GM23338 (cell line): ENCODE measurements at places on chromosomes 1 and 21. TPM values are rescaled to one million over a fixed set of nuclear protein-coding genes. Genes with fewer than 3 reads are reported as not detected.

DNA sequence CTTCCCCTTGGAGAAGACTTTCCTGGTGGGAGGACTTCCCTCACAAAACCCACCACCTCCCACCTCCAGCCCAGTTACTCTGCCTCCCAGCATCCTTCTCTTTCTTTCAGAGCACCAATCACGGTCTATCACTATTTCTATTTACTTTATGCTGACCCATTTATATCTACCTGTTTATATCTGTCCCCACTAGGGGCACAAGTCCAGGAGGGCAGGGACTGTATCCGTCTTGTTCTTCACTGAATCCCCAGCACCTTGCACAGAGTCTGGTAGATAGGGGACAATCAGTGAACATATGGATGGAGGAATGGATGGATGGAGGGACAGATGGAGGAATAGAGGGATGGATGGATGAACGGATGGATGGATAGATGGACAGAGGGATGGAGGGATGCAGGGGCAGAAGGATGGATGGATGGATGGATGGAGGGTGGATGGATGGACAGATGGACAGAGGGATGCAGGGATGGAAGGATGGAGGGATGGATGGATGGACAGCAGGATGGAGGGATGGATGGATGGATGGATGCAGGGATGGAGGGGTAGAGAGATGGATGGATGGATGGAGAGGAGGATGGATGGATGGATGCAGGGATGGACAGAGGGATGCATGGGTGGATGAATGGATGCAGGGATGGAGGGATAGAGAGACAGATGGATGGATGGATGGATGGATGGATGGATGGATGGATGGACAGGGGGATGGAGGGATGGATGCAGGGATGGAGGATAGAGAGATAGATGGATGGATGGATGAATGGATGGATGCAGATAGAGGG is 5.5 kb downstream of the C1QB start:
- no peak for DNase-seq

Gene TNN
- 0.08 and 0.31 TPM in 2 replicates for total RNA-seq

- DNase-seq, result no peak
Measured at GRCh38 chr21:35156293-35157278, 107.5 kb upstream of the RUNX1 start.

- peak; percentile 73 for DNase-seq
Measured at GRCh38 chr1:110067893-110068645, 2.4 kb downstream of the ALX3 start.

Gene KIRREL1
- total RNA-seq, result 35.2 and 41.0 TPM in 2 replicates

DNA sequence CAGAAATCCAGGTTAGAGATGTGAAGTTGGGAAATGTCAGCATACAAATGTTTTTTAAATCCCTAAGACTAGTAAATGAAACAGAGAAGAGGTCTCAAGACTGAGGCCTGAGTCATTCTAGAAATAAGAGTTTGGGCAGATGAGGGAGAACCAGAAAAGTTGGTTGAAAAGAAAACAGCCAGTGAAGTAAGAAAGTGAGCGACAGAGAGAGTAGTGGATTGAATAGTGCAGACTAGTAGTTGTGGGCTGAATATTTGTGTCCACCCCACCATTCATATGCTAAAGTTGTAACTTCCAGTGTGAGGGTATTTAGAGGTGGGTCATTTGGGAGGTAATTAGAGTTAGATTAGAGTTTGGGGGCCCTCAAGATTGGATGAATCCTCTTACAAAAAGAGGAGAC is 889.2 kb downstream of the TTLL7 start:
- DNase-seq, result no peak

GRCh38 chr1:15153842-15154479 is 414 bp downstream of the TMEM51 start:
- peak; percentile 81 for DNase-seq

- DNase-seq, result no peak
Measured at GRCh38 chr1:208524376-208524775, 280.2 kb upstream of the PLXNA2 start.

DNA sequence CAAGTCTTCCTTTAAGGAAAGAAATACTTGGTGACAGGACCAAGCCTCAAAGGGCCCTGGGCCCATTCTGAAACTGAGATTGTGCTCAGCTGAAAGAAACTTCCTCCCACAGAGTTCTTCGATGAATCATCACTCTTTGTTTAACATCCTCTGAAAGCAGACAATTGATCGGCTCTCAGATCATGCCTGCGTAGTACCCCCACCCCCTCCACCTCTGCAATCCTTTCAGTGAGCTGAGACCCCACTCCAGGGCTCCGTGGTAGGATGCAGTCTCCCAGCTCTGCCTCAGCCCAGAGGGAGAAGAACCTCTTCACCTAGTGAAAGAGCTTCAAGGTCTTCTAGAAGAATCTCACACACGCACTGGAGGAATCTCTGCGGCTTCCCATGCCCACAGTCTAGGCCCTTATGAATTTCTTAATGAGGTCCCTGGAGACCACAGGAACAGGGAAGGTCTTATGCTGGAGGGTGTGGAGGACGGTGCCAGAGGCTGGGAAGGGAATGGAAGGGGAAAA is 104.9 kb upstream of the SOD1 start:
- DNase-seq, result peak; percentile 73

GRCh38 chr1:200437556-200438203 is 27.8 kb upstream of the ZNF281 start:
- DNase-seq, result no peak

GRCh38 chr1:207804721-207805468 is 53.0 kb downstream of the CD46 start:
- no peak for DNase-seq

DNA sequence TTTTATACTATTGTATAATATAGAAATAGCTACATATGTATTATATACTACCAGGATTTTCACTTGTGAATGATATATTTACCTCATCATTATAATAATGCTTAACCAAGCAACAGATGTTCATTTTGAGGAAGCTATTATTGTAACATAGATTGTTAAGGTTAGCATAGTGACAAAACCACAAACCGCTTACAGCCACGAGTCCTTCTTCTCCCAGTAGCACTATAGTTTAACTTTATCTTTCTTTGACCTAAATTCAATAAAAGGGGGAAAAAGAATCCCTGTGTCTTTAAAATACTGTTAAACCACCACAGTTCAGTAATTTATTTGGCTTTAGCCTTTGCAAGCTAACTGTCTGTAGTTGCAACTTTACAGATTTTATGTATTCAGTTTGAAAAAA is 1039.4 kb upstream of the B3GALT2 start:
- DNase-seq, result no peak

GRCh38 chr21:40886931-40887330 is 40.0 kb upstream of the DSCAM start:
- no peak for DNase-seq

Gene BCAN
- 5.5 and 8.0 TPM in 2 replicates for total RNA-seq

- DNase-seq, result no peak
Measured at GRCh38 chr1:11342621-11343032, 69.6 kb downstream of the UBIAD1 start.

Gene MYOG
- not detected in 2 replicates for total RNA-seq

DNA sequence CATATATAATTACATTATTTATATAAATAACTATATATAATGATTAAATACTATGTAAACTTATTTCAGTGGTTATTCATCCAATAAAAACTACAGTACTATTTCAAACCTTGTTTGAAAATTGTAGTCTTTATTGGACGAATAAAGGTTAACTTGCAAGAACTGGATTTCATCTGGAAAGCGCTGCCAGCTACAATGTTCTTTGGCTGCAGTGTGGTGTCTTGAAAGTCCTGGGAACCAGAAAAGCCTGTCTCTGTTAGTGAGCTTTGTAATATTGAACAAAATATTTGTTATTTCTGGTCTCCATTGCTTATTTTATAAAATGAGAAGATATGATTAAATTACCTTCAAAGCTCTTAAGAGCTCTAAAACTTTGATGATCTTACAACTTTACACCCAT is 763.6 kb downstream of the ADGRL2 start:
- DNase-seq, result no peak

DNA sequence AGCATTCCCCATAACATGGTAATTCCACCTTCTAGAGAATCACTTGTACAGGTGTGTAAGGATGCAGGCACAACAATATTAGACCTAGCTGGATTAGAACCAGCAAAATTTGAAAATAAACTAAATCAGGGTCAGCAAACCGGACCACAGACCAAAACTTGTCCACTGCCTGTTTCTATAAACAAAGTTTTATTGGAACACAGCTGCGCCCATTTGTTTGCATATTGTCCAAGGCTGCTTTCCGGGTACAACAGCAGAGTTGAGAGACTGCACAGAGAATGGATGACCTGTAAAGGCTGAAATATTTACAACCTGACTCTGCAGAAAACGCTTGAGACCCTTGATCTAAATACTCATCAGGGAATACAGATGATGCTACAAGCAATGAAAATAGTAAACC is 73.6 kb upstream of the SLC45A1 start:
- no peak for DNase-seq

Gene OR2T5
- total RNA-seq, result not detected in 2 replicates

Gene SERINC2
- 18.8 and 20.5 TPM in 2 replicates for total RNA-seq

Gene OR2L5
- not detected in 2 replicates for total RNA-seq

GRCh38 chr1:52028328-52028727 is 5.3 kb downstream of the KTI12 start:
- DNase-seq, result no peak

DNA sequence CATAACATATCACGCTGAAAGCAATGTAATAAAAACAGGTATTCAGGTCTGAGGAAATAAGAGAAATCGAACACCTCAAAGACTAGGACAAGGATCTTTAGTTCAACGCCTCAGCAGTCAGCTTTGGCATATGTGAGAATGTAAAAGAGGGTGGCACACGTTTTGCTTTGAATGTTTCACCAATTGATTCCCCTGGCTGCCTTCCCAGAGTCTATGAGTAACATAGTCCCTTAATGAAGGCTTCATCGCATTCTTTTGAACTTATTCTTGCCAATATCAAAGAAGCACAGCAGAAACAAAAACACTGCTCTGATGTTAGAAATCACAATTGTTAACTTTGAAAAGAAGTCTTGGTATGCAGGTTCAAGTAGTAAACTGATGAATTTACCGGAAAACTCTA is 764.8 kb downstream of the ADGRL2 start:
- DNase-seq, result no peak

Gene ELAPOR1
- 2.1 and 2.4 TPM in 2 replicates for total RNA-seq

- DNase-seq, result no peak
Measured at GRCh38 chr21:28266061-28266460, 726.6 kb downstream of the LTN1 start.

DNA sequence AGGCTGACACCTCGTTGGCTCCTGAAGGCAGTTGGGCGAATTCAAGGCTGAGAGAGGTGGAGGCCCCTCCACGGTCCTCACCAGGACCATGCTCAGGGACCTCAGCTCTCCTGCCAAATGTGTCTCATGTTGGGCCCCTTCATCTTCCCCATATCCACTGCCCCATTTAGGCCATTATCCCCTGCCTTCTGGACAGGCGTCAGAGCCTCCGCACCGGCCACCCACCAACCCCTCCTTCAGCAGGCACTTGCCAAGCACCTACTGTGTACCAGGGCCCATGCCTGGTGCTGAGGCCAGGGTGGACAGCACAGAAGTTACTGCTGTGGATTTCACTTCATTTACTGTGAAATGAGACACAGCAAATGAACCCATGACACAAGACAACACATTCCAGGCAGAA is 325.8 kb downstream of the MATN1 start:
- no peak for DNase-seq

Gene FALEC
- total RNA-seq, result not detected in 2 replicates

DNA sequence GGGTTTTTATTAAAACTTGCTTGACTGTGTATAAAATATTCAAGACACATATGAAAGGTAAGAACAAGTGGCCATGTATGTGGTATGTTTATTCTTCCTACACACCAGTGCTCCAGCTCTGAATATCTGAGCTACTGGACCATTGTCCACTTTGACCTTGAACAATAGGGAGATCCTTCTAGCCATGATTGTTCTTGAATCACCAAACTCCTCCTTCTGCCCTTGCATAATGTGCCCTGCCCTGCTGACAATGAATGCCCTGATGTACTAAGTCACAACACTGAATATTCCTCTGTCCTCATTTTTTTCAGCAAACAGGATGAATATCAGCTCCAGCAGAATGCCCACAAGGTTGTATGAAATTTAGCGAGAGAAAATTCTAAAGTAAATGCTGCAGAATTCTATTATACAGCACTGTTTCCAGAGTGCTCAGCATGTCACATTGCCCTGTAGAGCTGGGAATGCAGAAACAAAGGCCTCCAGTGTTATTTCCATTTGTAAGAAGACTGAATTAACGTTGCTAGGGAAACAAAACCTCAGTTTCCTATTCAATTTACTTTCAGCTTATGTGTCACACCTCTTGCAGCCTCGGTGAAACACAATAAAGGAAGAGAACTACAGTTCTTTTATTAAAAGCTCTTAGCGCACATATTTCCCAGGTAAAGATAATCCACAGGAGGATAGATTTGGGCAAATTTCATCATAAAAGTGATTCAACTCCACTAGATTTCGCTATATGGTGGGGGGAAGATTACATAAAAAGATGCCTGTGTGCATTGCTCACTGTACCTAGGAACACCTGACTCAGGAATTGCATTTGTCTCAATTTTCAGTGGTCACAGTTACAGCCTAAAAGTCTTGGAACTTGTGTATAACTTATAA is 187.4 kb upstream of the ATP1B1 start:
- peak; percentile 66 for DNase-seq

DNA sequence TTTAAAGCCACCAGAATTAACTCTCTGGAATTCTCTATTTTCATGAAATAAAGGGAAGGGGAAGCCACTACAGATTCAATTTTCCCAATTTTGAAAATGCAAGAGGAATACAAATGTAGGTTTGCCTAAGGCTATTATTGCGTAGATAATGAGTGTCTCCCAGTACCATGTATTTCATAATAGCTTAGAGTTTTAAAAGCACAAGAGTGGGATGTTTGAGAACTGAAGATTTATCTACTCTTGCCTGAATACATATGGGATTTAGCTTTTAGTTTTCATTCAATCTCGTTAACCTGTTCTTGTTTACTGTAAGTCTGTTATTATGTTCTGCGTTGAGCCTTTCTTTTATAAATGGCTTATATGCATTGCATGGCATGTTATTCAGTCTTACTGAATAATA is 795.1 kb downstream of the BRINP3 start:
- DNase-seq, result no peak

Gene RNPC3
- 10.8 and 13.4 TPM in 2 replicates for total RNA-seq

Gene OR2L3
- not detected in 2 replicates for total RNA-seq

Gene IRF6
- 9.3 and 11.7 TPM in 2 replicates for total RNA-seq

DNA sequence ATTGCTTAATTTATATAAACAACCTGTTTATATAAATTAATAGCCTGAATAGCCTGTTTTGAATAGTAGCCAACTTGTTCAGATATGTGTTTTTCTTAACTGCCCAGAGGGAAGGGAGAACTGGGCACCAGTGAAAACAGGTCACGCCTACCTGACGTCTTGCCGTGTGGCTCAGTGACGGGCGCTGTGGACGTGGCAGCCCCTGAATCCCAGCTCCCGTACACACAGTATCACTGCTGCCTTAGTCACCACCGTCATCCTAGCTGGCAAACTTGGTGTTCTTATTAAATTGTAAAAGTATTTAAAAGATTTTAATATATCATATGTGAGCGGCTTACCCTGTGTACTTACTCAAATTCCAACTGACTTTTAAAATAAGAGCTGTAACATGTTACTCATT is 35.4 kb upstream of the TRAPPC10 start:
- DNase-seq, result no peak

GRCh38 chr1:201617157-201617556 is 78.2 kb downstream of the NAV1 start:
- DNase-seq, result no peak

GRCh38 chr1:225482421-225482950 is 54.6 kb upstream of the LBR start:
- DNase-seq, result no peak

Gene SERPINC1
- total RNA-seq, result not detected in 2 replicates

- DNase-seq, result no peak
Measured at GRCh38 chr1:165454091-165454610, 9.2 kb upstream of the RXRG start.

GRCh38 chr21:25512095-25513081 is 94.9 kb downstream of the MRPL39 start:
- no peak for DNase-seq

- DNase-seq, result no peak
Measured at GRCh38 chr1:243763806-243764205, 86.2 kb downstream of the AKT3 start.
